Stimulated activated CD4-positive, alpha-beta T cell treated with anti-CD3 and anti-CD28 coated beads, Interleukin-1b, Interleukin-23, amount 100 ng/mL, for 24 hours (primary cell): ENCODE measurements at places on chromosomes 16 and 17.

DNA sequence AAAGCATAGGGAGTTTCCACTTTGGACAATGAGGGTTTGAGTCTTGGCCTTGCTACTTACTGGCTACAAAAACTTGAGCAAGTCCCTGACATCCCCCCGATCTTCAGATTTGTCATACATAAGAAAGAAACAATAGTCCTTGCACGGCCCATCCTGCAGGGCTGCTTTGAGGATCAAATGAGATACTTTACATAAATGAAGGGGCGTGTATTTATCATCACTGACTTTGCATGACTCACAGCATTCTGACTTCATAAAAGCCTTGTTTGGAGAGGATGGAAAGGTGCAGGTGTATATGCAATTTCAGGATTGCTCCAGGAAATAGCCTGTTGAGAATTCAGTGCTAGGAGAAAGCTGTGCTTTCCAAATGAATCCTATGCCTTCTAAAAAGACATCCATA is 465.0 kb upstream of the MAF start:
- no peak for DNase-seq

DNA sequence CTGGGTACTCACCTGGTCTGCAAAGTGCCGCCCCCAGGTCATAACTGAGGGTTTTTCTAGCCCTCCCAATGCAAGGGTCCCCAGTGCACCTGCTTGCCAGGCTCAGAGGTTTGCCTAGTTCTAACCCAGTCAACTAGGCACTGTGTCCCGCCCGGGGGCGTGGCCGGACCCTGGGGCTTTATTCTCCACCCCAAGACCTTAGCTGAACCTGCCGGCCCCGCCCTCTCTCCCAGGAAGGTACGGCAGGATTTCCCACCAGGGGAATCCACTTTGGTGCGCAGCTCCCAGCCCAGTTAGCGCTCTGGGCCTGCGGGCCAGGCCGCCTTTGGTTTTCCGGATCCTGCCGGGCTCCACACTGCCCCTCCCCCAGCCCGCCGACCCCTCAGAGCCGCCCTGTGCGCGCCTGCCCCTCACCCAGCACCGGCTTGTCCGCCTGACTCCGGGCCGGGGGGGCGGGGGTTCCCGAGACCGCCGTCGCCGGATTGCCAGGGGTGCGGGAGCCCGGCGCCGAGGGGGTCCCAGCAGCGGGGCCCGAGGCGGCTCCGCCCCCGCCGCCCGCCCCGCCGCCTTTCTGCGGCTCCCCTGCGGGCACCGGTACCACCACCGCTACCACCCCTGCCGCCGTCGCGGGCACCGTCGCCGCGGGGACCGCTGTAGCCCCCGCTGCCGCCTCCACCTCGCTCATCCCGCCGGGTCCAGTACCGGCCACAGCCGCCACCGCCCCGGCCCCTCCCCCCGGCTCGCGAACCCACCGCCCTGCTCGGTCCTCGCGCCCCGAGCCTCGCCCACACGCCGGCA is 424 bp downstream of the YBX2 start:
- DNase-seq = no peak

GRCh38 chr16:47204736-47205504 is 61.2 kb upstream of the NETO2 start:
- DNase-seq = no peak

GRCh38 chr16:85656351-85657266 is 32.1 kb downstream of the GINS2 start:
- DNase-seq = no peak

GRCh38 chr17:76243826-76244679 is 3.8 kb upstream of the RNF157 start:
- no peak for DNase-seq

- DNase-seq = no peak
Observed at GRCh38 chr17:75773808-75774470, 8.9 kb upstream of the GALK1 start.

DNA sequence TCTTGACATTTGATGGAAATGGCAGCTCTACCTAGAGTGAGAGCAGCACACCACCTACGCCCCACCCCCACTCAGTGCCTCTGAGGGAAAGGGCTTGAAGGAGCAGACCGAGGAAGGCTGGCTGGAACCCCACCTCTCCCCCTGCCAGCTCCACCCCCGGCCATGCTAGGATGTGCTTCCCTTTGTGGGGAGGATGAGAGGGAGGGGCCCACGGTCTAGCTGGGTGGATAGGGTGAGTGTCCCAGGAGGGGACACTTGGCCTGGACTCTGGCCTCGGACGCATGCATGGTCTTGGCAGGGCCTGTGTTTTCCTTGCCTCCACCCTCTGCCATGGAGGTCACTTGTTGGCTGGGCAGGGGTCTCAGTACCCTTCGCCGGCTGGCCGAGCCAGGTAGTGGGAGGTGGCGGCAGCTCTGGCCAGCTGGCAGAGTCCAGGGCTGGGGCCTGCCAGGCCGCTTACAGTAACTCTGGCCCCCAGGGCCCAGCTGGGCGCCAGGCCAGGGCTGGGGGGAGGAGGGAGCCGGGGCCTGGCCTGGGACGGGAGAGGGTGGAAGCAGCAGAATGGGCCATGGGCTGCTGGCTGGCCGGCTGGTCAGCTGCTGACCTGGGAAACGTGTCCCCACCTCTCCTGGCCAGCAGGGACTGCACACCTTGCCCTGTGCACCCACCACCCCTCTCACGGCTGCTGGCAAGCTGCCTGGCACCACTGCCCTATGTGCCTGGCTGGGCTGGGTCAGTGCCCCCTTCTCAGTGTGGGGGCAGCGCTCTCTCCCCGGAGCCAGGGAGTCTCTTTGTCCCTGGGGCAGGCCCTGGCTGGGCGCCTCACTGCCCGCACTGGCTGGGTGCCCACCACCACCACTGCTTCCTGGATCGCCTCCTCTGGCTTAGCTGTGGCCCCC is 23.0 kb downstream of the RARA start:
- no peak for DNase-seq

DNA sequence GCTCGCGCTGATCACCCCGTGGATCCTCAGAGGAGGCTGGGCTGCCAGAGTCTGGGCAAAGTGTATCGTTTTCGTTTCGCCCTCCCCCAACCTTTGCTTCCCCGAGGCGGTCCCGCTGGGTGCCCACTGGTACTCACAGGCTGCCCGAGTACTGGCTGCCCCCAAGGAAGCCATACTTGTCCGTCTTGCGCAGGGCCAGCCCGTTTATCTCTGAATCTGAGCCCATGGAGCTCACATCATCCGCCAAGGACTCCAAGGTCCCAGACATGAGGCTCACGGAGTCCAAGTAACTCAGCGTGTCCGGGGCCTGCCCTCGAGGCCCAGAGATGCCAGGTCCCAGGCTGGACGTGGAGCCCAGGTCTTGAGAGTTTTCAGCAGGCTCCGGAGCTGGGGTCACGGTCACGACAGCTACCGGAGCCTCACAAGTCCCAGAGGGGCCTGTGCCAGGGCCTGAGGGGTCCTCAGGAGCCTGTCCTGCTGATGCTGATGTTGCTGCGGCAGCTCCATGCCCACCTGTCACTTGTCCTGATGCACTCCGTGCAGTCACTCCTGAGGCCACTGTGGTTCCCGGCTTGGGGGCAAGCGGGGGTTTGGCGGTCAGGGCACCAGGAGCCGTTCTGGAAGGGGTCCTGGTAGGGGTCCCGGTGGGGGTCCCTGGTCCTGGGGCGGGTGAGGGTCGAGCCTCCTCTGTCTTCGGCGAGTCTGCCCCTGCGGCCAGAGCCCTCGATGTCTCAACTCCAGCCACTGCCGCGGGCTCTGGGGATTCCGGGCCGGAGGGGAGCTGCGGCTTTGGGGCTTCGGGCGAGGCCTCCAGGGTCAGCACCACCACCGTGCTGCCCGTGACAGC is 980 bp downstream of the TBC1D10B start:
- DNase-seq = no peak

GRCh38 chr16:83706394-83706793 is 101.4 kb upstream of the HSBP1 start:
- DNase-seq = no peak

- DNase-seq = no peak
Observed at GRCh38 chr17:74990581-74991105, 3.2 kb downstream of the CDR2L start.

GRCh38 chr17:19374136-19374535 is 4.2 kb upstream of the MAPK7 start:
- DNase-seq = no peak

GRCh38 chr17:32285306-32285705 is 19.7 kb downstream of the RHBDL3 start:
- DNase-seq = no peak

GRCh38 chr16:83603723-83604570 is 203.8 kb upstream of the HSBP1 start:
- no peak for DNase-seq

- DNase-seq = no peak
Observed at GRCh38 chr17:6464446-6465041, 20.3 kb downstream of the PIMREG start.

GRCh38 chr16:80447241-80447640 is 93.6 kb upstream of the DYNLRB2 start:
- DNase-seq = no peak

GRCh38 chr17:73182616-73183310 is 10.1 kb upstream of the COG1 start:
- DNase-seq = no peak

DNA sequence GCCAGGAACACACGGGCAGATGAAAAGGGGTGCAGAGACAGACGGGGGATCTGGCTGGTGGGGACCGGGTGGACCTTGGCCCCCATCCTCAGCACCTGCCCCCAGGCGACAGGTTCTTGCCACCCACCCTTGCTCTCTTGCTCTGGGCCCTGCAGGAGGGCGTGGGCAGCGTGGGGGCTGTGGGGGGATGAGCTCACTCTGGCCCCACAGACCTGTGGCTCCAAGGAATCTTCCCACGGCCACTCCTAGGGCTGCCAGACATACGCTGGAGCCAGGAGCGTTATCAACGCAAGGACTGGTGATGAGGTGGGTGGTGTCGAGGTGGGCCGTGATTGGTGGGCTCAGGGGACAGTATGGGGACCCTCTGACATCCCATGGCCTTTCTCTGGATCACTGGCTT is 6.3 kb downstream of the CTRB1 start:
- DNase-seq = no peak

DNA sequence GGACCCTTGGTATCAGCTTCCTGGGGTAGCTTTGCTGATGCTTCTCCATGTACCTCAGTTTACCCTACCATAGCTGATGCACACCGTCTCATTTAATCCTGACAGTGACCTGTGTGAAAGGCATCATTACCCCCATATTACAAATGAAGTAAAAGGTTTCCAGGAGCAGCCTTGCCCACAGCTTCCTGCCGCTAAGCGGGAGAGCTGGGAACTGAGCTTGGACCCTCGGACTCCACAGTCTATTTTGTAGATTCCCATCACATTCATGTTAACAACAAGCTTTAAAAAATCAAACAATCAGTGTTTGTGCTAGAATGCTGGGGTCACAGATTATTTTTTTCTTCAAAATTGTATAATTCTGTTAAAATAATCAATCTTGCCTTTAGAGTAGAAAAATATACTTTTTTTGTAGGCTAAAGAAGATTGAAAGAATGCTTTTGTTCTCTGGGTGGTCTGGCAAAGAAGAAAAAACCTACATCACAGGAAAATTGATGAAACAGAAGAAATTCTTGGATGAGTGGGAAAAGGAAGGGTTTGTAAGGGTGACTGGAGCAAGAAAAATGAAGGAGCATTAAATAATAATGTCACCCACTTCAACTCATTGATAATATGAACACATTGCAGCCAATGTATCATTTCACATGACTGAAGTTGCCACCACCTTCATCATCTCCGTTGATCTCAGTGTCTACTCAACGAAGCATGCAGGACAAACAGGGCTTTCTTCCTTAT is 9.5 kb upstream of the USP10 start:
- no peak for DNase-seq

- DNase-seq = no peak
Observed at GRCh38 chr17:6381526-6382465, 53.1 kb downstream of the AIPL1 start.

DNA sequence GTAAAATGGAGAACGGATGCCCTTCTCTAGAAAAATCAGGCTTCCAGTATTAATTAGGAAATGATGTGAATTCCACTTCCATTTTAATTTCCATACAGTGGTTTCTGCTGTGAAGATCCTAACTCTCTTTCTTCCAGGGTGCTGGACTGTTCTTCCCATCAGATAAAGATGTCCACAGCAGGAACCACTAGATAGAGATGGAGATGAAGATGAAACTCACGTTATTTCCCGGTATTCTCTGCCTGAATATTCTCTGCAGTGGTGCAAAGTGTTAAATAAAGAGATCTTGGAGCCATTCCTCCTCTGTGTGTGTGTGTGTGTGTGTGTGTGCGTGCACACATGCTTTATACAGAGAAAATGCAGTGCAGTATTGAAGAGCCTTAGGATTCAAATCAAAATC is 727.5 kb downstream of the KCNJ2 start:
- DNase-seq = no peak

DNA sequence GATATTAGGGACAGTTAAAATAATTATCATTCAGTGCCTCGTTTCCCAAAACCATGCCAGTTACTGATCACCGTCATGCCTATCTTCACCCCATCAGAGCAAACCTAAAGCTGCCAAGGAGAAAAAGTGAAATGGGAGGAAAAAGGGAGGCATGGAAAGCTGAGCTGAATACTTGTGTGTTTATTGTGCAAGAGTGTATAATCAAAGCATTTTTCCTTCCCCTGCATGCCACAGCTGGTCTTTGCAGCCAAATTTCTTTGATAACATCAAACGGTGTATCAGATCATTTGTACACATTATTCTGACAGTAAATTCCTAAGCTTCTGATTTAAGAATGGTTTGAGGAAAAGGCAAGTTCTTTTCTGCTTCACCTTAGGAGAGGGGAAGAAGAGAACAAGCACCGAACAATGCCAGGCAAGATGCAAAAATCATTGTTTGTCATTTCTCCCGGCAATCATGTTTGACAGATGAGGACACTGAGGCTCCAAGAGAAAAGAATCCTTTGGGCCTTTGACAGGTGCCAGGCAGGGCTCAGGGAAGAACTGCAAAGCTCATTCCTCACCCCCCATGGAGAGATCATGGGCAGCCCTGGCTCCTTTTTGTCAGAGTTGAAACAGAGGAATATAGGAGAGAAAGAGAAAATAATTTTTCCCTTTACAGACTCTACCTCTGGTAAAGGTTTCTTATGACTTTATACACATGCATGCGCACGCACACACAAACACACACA is 51.4 kb upstream of the ARHGAP44 start:
- no peak for DNase-seq

DNA sequence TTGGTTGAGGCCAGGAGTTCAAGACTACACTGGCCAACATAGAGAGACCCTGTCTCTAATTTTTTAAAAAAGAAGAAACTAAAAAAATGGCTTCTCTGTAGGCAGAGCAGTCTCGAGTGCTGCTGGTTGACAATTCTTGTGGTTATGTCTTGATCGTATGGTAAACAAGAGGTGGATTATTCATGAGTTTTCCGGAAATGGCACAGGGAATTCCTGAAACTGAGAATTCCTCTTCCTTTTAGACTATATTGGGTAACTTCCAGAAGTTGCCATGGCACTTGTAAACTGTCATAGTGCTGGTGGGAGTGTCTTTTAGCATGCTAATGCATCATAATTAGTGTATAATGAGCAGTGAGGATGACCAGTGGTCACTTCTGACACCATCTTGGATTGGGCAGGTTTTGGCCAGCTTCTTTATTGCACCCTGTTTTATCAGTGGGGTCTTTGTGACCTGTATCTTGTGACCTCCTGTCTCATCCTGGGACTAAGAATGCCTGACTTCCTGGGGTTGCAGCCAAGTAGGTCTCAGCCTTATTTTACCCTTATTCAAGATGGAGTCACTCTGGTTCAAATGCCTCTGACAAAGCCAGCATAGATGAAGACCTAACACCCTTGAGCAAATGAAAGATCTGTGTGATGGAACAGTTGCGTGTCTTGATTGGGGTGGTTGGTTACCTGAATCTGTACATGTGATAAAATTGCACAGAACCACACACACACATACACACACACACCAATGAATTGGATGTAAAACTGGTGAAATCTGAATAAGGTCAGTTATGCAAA is 30.2 kb downstream of the BMERB1 start:
- DNase-seq = no peak

- DNase-seq = no peak
Observed at GRCh38 chr16:73956587-73957494, 339.8 kb upstream of the PSMD7 start.
